A673 (cell line): ENCODE measurements at places on chromosomes 7 and 10. TPM values are rescaled to one million over a fixed set of nuclear protein-coding genes. Genes with fewer than 3 reads are reported as not detected.

DNA sequence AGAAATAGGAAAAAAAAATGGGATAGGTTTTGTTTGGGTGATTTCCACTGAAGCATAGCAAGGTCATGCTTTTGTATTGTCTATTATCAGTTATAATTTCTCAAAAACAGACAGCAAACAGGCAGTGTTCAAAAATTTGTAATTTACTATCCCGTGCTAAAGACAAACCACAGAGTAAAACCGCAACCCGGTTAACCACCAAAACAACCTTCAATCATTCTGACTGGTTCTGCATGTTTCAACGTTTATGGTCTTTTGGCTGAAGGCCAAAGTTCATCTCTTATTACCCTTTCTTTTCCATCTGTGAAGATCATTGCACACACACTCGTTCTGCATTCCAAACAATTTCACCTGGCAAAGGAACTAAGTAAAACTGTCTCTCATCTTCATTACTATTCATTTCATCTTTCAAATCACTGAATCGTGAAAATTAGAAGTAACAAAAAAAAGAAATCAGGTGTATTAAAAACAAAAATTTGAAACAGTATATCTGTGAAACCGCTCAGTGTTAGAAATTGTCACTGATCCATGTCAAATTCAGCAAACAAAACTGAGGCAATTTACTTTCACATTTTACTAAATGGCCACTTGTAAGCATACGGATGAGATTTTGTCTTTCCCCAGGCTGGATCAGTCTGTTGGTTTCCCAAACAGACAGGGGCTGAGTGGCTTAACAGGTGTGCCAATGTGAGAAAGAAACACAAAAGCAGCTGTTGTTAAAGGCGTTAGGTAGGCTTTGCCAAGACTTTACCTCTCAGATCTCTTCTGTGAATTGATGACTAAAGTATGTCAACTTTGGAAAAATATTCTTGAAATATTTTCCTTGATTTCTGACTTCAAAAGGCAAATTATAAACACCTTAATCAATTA is 539.6 kb downstream of the CNTNAP2 start:
- no peak overlapping the region for H3K4me3 ChIP-seq
- H3K27ac ChIP-seq: no peak overlapping the region
- no peak for DNase-seq
- no peaks in the 10 kb centered on the region for H3K4me1 ChIP-seq
- H3K36me3 ChIP-seq: no peaks in the 10 kb centered on the region

- DNase-seq: no peak
- H3K4me1 ChIP-seq: peaks cover 5% of the 10 kb centered on the region
- H3K36me3 ChIP-seq: no peaks in the 10 kb centered on the region
- no peak overlapping the region for H3K27ac ChIP-seq
- H3K27me3 ChIP-seq: no peaks in the 10 kb centered on the region
Measured at GRCh38 chr7:117095055-117095454, 141.8 kb downstream of the ST7 start.

GRCh38 chr7:69002416-69002815 is 595.9 kb upstream of the AUTS2 start:
- DNase-seq: no peak
- H3K36me3 ChIP-seq: no peaks in the 10 kb centered on the region
- no peak overlapping the region for H3K4me3 ChIP-seq
- no peaks in the 10 kb centered on the region for H3K4me1 ChIP-seq
- H3K27me3 ChIP-seq: no peaks in the 10 kb centered on the region
- no peak overlapping the region for H3K27ac ChIP-seq

DNA sequence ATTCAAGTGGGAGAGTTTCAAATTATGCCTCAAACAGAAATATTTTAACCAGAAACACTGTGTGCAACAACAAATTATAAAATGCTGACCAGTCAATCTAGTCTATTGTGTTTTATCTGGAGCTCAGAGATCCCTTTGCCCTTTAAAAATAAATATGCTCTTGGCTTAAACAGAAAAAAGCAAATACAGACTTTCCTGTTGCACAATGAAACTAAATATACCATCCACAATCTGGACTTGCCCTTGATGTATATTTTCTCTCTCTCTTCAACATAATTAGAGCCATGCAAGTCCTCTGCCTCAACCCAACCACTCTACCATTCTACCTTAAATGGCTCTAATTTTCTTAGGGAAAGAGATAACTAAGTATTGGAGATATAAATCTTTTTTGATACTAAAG is 34.9 kb downstream of the ASAH2 start:
- H3K4me1 ChIP-seq: peaks cover 9% of the 10 kb centered on the region
- H3K27me3 ChIP-seq: no peaks in the 10 kb centered on the region
- H3K36me3 ChIP-seq: no peaks in the 10 kb centered on the region
- no peak for DNase-seq

DNA sequence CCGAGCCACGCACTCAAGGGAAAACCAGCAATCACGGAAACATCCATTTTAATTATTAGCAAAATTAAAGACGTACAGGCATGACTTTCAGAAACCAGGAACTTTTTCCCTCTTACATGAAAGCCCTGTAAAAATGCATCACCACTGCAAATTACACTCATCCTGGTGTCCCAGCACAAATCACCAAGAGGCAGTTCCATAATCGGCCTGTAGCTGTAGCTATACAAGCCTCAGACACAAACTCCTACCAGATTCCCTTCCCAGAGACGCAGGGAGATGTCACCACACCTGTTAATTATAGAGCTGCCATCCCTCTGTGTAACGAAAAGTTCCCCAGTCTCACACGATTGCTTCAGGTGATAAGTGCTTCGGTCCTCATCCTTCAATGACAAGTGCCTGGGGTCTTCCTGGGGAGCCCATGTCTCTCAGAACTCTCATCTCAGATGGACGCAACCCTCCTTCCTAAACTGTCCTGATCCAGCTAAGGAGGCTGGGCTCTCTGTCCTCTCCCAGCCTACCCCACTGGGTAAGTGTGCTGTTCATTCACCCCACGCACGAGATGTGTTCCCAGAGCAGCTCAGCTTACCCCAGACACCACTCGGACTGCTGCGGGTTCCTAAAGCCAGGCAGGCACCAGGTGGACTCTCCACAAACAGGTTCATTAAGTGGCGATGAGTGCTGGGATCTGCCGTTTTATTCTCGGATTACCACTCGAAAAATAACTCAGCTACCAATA is 5.9 kb downstream of the FGFR2 start:
- DNase-seq: no peak
- H3K27me3 ChIP-seq: peaks cover 63% of the 10 kb centered on the region
- no peak overlapping the region for H3K4me3 ChIP-seq
- no peak overlapping the region for H3K27ac ChIP-seq
- H3K36me3 ChIP-seq: no peaks in the 10 kb centered on the region
- peaks cover under 1% of the 10 kb centered on the region for H3K4me1 ChIP-seq

DNA sequence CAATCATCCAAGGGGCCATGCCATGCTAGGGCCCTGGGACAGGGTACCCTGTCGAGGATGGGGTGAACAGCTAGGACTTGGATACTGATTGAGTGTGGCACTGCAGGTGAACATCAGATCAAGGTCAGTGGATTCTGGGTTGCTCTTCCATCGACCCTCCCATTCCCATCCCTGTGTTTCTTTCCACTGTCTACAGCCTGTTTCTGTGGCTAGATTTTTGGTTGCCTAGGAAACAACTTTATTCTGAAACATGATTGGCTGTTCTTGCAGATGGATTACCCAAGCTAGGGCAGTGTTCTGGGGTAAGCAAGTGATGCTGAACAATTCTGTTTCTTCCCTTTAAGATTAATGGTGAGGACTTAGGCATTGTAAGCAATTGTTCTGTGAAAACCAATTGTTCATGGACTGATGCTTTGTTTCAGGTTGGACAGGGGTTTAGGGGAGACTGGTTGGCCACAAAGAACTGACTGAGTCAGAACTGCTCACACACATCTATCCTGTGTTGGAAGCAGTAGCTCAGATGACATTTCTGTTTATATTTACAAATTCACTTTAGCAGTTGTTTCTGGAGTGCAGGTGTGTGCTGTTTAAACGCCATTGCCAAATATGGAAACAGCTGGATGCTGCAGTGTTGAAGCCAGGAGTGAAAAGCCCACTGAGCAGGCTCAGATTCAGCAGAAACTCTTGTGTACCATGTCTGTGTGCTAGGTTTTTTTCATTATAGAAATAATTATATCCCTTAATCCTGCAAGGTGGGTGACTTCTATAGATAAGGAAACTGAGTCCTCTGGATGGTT is 102.3 kb upstream of the BTBD16 start:
- no peak for DNase-seq
- no peaks in the 10 kb centered on the region for H3K36me3 ChIP-seq
- no peaks in the 10 kb centered on the region for H3K4me1 ChIP-seq
- no peak overlapping the region for H3K27ac ChIP-seq
- H3K27me3 ChIP-seq: peaks cover 58% of the 10 kb centered on the region

DNA sequence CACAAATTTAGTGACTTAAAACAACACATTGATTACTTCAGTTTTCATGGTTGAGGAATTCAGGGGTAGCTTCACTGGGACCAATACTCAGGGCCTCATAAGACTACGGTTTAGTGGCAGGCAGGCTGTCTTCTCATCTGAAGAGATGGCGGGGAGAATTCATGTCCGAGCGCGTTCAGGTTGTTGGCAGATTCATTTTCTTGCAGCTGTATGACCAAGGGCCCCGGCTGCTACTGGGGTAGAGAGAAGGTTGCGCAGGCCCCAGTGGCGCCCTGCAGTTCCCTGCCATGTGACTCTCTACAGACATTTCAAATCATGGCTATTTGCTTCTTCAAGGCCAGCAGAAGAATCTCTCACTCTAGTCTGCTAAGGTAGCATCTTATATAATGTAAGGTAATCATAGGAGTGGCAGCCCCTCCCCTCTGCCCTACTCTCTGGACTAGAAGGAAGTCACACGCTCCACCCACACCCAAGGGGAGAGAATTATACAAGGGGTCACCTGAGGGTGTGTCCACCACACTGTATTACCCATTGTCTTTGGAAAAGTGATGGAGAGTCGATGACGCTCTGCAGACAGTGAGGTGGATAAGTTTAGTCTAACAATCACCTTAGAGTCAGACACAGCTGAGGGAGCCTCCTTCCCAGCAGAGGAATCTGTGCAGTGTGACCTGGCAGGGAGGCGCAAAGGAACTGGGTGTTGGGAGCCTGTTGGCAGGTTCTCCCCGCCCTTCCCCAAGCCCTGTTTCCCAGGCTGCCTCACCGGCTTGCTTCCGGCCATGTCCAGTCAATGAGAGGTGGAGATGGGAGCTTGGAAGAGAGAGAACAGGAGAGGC is 35.7 kb upstream of the PLEKHA1 start:
- peaks cover under 1% of the 10 kb centered on the region for H3K27me3 ChIP-seq
- no peaks in the 10 kb centered on the region for H3K36me3 ChIP-seq
- no peak overlapping the region for H3K27ac ChIP-seq
- no peak for DNase-seq
- no peak overlapping the region for H3K4me3 ChIP-seq

DNA sequence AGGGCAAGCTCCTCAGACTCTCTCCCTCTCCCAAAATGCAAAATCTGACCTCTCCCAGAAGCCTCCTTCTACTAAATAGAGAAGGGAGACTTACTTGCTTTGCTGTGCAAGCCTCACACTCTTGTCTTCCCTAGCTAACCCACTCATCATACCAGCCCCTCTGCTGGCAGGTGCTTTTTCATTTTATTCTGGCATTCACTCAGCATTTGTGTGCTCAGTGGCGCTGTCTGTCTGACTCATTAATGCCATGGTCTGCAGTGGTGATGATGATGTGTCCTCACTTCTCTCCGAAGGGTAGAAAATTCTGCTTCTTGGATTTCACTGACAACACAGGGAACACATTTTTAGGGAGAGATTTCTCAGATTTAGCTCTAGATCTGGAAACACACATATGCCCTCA is 22.0 kb upstream of the BTRC start:
- H3K27ac ChIP-seq: no peak overlapping the region
- peaks cover 17% of the 10 kb centered on the region for H3K4me1 ChIP-seq
- no peak overlapping the region for H3K4me3 ChIP-seq
- H3K27me3 ChIP-seq: no peaks in the 10 kb centered on the region

- no peak overlapping the region for H3K4me3 ChIP-seq
- peaks cover 11% of the 10 kb centered on the region for H3K27me3 ChIP-seq
- no peak for DNase-seq
- H3K27ac ChIP-seq: no peak overlapping the region
- H3K36me3 ChIP-seq: no peaks in the 10 kb centered on the region
Measured at GRCh38 chr10:75525067-75525466, 93.6 kb downstream of the LRMDA start.

GRCh38 chr7:148882841-148883265 is 1.2 kb downstream of the EZH2 start:
- no peak for DNase-seq
- H3K4me3 ChIP-seq: peak overlapping the region; percentile 97
- H3K36me3 ChIP-seq: peaks cover 4% of the 10 kb centered on the region

GRCh38 chr7:7519528-7519927 is 16.1 kb downstream of the COL28A1 start:
- no peak overlapping the region for H3K27ac ChIP-seq
- no peak for DNase-seq
- H3K4me1 ChIP-seq: peaks cover 11% of the 10 kb centered on the region
- no peak overlapping the region for H3K4me3 ChIP-seq

DNA sequence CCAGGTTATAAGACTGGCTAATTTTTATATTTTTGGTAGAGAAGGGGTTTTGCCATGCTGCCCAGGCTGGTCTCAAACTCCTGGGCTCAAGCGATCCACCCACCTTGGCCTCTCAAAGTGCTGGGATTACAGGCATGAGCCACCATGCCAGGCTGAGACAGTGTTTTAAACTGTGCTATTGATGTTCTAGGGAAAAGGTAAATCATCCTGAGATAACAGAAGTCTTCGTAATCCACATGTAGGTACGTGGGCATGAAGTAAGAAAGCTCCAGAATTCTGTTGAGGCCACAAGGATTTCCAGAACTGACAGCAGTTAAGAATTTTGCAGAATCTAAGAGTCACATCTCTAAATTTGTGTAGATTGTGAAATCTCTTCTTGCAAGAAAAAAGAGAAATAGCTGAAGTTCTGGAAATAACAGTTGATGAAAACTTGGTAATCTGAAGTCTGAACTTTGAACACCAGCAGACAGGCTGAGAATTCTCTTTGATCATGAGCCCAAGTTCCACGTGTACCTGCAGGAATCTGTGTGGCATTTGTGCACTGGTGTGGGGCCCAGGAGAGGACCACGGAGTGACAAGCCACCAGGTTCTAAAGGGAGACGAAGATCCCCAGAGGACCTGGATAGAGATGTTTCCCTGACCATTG is 24.6 kb downstream of the C7orf33 start:
- H3K36me3 ChIP-seq: no peaks in the 10 kb centered on the region
- H3K27me3 ChIP-seq: peaks cover 8% of the 10 kb centered on the region
- no peak overlapping the region for H3K27ac ChIP-seq
- no peak for DNase-seq

DNA sequence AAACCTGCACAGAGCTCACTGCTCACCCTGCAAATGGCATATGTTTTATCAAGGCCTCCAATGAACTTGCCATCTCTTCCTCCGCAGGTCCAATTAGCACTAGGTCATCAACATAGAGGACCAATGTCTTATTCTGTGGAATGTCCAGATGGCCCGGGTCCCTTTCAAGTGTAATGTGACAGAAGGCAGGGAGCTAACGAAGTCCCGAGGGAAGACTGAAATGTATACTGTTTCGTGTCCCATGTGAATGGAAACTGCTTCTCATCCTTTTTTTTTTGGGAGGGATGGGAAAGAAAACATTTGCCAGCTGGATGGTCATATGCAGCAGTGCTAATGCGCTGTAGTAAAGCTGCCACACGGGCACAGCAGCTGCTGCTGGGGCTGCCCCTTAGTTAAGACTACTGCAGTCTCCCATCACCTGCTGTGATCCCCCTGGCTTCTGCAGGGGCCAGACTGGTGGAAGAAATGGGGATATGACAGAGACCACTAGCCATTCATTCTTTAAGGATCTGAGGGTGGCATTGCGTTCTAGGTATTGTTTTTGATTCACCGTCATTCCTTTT is 61.7 kb upstream of the CCNY start:
- H3K4me3 ChIP-seq: no peak overlapping the region
- no peaks in the 10 kb centered on the region for H3K36me3 ChIP-seq
- DNase-seq: no peak
- peaks cover 25% of the 10 kb centered on the region for H3K4me1 ChIP-seq
- no peak overlapping the region for H3K27ac ChIP-seq

Gene RPEL1
- not detected in 2 replicates for total RNA-seq

Gene WEE2
- 0.09 TPM in 1 of 2 replicates, not detected in the other for total RNA-seq

Gene PRKG1
- 0.17 and 0.58 TPM in 2 replicates for total RNA-seq

Gene PRPS1L1
- total RNA-seq: not detected in 2 replicates

Gene AHR
- total RNA-seq: 11.8 and 13.5 TPM in 2 replicates
